ENCODE measurements at places on chromosomes 1 and 21.

DNA sequence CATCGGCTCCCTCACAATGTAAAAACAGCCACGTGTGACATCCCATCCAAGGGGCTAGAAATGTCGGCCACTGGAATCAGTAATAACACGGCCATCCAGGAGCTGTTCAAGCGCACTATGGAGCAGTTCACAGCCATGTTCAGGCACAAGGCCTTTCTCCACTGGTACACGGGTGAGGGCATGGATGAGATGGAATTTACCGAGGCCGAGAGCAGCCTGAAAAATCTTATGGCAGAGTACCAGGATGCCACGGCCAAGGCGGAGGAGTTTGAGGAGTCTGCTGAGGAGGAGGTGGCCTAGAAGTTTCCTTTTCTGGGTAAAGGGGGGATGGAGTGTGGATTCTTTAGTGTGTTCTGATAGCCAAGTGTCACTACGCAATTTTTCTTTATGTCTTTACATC lies 61.1 kb upstream of the MAP1LC3C start:
- DNase-seq, result no peak

DNA sequence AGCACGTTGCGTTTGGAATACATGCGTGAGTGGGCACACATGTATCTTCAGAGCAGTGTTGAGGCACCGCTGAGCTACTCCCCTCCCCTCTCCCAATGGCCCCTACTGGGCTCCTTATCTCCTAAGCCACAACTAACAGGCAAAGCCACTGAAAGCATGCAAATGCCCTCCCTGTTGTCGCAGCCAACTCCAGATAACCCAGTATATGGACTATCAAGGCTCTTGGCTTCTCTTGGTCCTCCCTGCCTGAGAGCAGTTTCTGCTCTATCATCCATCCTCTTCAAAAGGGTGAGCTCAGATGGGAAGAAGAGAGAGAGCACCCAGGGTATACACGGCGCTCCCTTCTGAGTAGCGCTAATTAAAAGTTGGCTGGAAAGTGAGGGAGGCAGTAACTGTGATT lies 58.5 kb upstream of the CNTN2 start:
- DNase-seq, result no peak

DNA sequence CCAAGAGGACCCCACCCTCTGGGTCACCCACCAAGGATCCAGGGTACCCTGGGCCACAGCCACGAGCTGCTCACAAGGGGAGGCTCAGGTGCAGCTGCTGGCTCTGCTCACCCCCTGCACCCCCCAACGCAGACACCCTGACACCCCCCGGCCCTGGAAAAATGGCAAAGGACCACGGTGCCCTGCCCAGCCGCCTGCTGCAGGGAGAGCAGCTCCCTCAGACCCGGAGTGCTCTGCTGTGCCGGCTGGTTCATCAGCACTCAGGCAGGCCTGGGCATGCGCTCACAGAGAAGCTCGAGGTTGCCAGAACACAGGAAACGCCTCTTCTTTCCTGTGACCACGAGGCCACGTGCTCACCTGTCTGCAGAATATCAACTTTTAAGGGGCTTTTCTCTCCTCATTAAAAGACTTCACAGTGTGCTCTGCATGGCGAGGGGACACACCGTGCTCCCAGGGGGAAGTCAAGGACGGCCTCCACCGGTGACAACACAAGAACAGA lies 4.3 kb upstream of the C1QTNF12 start:
- peak; percentile 66 for DNase-seq

- DNase-seq, result no peak
Measured at GRCh38 chr1:184075055-184076029, 23.8 kb downstream of the TSEN15 start.

DNA sequence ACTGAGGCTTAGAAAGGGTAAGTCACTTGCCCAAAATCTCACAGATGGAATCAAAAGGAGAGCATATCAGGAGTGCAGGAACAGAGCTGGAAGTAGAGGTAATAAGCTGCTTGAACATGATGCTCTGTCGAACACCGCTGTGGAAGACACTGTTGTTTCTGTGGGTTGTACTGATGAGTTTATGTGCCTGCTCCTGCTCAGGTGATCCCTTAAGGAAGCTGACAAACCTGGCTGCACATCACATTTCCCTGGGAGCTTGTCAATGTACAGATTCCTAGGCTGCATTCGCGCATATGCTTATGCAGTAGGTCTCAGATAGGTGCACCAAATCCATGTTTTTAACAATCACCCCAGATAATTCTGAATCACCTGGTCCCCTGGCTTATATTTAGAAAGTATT lies 79.7 kb downstream of the ZNF326 start:
- no peak for DNase-seq

DNA sequence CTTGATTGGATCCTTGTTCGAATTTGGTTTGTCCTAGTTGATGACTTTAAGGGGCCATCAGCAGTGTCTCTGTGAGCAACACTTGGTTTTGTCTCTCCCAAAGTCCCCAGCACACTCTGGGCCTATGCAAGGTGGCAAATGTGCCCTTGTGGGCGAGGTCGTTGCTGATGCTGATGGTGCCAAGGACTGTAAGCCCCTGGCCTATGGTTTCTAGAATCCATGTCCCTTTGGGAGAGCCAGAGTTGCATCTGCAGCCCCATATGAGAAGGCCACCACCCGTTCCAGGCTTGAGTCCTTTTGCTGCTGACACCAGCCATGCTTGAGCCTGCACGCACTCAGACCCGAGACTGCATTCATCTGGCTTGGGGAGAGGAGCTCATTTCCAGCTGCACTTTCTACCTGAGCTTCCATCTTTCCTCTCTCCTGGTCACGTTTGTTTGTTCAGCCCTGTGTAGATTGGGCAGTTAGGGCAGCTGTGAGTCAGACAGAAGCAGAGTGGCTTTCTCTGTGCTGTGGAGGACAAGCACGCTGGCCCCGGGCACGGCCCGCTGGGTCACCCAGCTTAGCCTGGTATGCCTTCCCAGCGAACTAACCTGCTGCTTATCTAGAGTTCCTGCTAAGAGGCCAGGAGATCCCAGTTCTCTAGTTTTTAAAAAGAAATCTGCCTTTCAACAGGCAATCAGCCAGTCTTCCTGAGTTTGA lies 52.1 kb upstream of the CSF3R start:
- DNase-seq, result no peak

- no peak for DNase-seq
Measured at GRCh38 chr21:42384989-42385388, 10.9 kb downstream of the TMPRSS3 start.

- DNase-seq, result no peak
Measured at GRCh38 chr1:167430134-167430848, 88.0 kb downstream of the CD247 start.

- no peak for DNase-seq
Measured at GRCh38 chr1:40299366-40300248, 17.5 kb downstream of the COL9A2 start.

DNA sequence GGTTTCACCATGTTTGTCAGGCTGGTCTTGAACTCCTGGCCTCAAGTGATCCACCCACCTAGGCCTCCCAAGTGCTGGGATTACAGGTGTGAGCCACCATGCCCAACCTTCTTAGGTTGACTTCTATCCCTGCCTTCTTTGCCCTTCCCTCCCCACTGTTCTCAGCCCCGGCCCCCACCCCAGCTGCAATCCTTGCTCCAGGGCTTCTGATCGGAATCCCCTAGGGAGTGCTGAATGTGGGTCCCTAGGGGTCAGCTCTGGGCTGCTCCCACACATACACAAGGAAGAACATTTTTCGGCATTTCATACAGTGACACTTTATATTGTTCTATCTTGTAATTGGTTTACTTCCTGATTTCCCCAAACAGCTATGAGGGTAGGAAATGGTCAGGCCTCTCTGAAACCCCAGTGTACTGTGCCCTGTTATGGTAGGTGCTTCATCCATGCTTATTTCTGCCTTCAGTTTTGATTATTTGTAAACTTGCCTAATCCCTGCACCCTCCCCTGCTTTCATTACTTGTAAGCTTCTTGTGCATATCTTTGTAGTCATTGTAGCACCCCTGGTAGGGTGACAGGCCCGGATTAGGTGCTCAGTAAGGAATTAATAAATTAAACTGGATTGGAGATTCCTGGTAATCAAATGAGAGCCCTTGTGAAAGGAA lies 5.8 kb upstream of the SRP9 start:
- no peak for DNase-seq

GRCh38 chr1:99623554-99623953 lies 22.4 kb upstream of the PALMD start:
- no peak for DNase-seq

GRCh38 chr1:6445062-6445763 lies 20.6 kb downstream of the ESPN start:
- DNase-seq, result no peak

- DNase-seq, result no peak
Measured at GRCh38 chr1:230026572-230026971, 40.5 kb upstream of the GALNT2 start.

- DNase-seq, result no peak
Measured at GRCh38 chr1:229137271-229137670, 133.6 kb upstream of the RAB4A start.

DNA sequence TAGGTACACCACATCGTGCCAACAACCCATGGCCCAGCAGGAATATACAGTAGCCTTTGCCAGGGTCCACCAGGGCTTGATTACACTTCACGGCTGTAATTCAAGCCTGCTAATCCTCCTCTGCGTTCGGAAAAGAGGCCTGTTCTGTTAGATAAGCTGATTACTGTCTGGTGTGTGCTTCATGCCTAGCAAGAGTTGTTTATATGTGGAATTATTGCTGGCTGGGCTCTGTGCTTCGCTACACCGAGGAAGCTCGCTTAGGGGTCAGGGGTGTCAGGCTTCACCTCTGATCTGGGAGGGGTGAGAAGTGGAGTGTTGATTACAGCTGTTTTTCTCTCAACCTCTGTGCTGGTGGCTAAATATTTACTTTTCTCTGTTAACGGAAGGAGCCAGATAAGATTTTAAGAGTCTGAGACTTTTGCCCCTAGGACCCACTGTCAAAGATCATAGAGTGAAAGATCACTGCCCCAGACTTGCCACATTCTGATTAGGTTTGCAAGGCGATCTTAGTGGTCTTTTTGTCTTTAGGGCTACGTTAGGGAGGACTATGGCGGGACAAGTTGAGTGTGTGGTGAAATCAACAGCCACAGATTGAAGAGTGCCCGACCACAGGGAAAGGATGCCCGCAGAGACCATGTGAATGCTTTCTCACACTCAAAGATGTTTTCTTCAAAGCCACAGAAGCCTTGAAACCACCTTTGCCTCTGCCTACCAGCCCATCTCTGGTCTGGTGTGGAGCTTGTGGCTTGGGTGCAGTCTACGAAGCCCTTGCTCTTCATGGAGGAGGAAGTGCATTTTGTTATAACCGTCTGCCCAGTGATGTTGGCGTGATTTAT lies 216.1 kb downstream of the PBX1 start:
- DNase-seq, result no peak

GRCh38 chr1:160855181-160855981 lies 7.3 kb downstream of the CD244 start:
- no peak for DNase-seq

DNA sequence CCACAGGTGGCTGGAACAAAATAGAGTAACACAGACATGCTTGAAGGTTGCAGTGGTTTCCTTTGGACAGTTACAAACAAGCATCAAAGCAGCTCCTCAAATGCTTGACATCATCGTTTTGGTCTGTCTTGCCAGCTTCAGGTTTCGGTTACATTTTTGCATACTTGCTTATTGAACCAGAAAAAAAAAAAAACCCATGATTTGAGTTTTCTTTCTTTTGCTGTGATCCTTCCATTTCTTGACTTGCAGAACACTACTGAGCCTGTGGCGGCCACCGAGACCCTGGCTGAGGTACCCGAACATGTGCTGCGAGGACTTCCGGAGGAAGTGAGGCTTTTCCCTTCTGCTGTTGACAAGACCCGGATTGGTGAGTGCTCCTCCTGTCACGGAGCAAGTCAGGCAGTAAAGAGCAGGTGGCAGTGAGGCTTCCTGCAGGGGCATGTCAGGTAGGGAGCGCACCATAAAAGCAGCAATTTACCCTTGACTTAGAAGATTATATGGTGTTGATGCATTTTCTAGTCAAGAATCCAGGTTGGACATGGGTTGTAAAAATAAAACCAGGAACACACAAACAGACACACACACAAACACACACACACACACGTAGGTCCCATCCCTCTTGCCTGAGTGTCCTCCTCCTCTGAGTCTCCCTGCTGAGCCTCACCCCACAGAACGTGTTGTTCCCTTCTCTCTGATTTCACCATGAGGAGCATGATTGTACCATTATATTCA lies 30.9 kb downstream of the PRDM2 start:
- peak; percentile 84 for DNase-seq

DNA sequence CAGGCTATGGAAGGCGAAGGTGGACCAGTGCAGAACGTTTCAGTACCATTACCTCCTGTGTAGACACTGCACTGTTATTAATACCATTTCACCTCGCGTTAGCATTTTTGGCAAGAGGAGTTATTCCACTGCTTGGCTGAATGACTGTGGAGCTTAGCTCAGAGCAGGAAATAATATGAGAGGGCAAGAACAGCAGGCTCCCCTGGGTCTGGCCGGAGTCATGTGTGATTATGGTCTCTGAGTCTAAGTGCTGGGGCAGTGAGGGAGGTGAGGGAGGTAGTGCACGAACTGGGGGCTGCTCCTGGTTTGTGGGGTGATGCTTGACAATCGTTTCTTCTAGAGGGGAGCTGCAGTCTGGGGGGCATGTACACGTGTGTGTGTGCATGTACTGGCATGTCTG lies 82.9 kb downstream of the MDM4 start:
- DNase-seq, result no peak

- no peak for DNase-seq
Measured at GRCh38 chr1:112981426-112981825, 25.4 kb upstream of the SLC16A1 start.

- DNase-seq, result no peak
Measured at GRCh38 chr1:41135196-41135947, 106.7 kb downstream of the SCMH1 start.

- no peak for DNase-seq
Measured at GRCh38 chr1:200372095-200372884, 37.5 kb downstream of the ZNF281 start.

All from T-helper 22 cell (primary cell).